ENCODE measurements at places on chromosomes 12 and 14.

- DNase-seq, result no peak
Measured at GRCh38 chr12:20057398-20057797, 310.9 kb upstream of the PDE3A start.

- no peak for DNase-seq
Measured at GRCh38 chr12:84756961-84757360, 155.6 kb downstream of the SLC6A15 start.

DNA sequence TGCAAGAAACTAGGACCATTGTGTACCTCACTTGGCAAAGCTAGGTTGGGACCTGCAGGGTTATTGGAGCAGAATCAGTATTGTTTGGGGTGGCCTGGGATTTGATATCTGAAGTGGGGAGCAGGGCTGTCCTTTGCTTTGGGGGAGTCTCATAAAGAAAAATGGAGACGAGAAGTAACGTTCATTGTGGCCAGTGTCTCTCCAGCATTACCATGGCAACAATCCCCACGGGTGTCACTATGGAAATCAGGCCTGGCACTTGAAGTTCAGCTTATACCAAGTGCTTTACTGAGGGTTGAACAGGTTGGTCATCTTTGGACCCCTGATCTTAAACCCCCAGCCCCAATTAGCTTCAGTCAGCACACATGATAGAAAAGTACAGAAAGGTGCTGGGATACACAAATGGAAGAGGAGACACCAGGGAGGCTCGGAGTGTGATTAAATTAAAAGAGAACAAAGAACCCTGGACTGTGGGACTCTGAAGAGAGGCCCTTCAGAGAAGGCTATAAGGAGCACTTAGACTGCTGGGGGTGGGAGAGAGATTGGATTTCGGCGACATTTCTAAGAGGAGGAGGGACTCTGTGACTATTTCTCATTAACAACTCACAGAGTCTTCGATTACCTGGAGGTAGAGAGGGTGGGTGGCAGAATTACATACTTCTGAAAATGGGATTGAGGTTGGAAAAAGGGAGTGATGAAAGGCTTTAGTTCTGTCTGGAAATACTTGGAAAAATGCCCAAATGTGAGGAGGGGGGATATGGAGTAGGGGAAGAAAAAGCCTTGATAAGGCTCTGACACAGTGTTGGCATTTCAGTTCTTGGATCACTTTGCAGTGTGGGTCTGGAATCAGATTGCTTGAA, 3.7 kb downstream of the KIF5A start:
- no peak for DNase-seq

DNA sequence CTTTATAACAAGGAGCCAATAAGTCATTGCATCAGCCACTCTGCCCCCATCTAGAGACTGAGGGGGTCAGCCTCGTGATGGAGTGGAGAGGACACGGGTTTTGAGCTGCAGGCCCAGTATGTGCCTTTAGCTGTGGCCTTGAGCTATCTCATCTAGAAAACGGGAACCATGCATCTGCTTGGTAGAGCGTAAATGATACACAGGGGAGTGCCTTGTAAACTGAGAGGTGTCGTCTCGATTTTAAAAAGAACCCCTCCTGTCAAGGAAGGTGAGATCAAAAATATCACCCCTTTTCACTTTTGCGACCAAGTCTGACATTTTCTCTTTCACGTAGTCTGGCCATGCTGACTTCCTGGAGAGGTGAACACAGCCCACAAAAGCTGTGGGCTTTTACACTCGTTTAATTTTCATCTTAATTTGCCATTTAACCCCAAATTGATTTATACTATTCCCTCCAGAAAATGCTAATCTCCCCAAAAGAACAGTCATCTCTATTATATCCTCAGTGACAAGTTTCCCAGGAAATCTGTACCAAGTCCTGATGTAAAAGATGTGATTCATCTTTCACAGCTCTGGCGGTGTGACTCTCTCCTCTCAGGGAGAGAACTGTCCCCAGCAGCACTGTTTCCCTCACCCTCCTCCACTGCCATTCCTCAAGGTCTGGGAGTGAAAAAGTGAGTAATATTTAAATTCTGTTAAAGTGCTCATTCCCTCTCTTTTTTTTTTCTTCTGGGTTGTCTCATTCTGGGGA, 30.6 kb downstream of the VCPKMT start:
- DNase-seq, result no peak

DNA sequence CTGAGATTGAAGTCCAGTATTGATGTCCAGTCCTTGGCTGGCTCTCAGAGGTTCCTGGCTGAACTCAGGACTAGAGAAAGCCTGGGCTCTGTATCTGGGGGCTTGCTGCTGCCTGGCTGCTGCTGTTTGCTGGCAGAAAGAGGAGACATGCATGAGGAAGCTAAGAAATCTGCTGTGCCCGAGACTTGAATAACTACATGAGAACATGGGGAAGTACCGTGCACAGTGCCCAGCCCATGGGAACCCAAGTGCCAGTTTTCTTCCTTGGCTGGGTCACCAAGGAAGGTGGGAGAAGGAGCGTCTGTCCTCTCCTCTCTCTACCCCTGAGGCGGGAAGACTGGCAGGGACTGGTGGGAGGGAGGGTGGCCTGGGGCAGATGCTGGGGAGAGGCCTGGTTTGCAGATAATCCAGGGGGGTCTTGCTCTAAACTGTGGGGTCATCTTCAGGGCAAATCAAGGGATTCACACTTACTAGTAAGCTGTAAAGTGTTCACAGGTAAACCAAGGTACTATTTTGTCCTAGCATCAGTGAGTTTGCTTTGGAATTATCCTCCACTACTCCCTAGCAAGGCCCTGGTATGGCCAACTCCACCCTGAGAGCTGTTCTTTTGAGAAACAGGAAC, 13.8 kb upstream of the ZFP36L1 start:
- DNase-seq, result no peak

DNA sequence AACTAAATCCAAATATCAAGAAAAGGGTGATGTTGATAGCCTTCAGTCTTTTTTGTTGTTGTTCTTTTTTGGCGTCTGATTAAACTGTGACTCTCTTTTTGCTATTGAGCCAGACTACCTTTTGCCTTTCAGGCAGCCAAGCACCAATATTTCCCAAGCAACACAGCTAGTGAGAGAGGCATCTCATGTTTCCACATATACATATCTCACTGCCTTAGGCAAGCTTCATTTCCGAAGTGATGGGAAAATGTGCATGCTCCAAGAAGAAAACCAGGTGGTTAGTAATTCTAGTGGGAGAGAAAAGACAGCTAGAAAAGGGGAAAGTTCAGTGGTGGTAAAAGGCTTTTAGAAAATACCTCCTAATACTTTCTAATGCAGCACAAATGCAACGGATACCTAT, 277.7 kb downstream of the TMTC2 start:
- no peak for DNase-seq

GRCh38 chr12:96170762-96171161, 23.4 kb upstream of the ELK3 start:
- no peak for DNase-seq

GRCh38 chr12:130804216-130804615, 34.8 kb downstream of the STX2 start:
- DNase-seq, result no peak

DNA sequence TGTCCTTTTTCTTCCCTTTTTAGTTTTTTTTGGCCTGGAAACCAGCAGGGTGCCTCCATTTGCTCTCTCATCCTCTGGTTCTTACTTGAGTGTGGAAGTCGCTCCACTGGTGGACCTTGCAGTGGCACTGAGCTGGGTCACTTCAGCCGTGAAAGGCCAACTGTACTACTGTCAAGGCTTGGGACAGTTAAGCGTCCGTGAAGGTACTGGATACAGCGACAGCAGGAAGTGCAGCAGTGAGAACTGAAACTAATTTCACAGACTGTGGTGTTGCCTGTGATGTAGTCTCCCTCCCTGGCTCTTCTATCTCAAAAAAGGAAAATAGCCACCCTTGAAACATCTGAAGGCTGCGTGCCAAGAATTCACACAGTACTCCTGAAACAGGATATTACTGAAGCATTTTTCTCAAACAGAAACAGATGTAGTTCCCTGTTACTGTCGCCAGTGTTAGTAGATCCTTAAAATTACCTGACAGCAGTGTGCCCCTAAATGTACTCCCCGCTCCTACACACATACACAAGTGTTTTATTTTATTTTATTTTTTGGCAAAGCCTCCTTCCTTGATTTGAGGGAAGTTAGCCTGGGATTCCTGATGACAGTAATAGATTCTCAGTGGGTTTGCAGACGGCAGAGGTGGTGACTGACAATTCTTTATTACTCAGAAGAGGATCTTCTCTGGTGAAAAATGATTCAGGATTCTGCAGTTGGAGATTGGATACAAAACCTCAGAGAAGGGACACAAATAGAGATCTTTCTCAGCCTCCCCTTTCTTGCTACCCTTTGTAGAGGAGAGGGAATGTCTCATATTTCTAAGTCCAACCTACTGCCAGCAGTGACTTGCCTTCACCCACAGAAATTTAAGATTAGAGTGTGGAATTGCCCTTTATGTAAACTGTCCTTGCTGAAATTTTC, 4.4 kb downstream of the SUSD6 start:
- no peak for DNase-seq

DNA sequence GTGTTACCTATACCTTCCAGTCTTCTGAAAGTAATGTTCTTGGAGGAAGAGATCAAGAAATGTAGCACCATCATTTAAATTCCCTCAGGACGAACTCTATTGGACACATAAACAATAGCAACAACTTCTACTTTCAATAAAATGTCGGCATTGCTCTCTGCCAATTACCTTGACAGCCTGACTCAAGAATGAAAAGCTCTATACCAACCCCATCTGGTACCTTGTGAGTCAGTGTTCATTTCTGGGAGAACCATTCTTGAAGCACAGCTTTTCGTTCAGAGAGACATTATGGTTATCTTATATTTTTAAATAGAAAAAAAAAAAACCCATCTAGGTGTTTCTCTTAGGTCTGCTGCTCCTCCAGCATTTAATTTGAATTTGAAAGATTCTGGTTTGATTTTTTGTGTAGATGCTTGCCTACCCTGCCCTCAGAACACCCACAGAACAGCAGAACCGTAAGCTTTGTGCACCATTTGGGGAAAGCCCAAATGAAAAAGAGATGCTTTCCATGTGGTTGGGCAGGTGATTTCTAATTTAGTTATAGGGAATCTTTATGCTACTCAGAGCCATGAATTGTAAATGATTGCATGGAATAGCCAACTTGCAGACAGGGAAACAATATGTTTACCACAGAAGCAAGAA, 156.0 kb downstream of the SAMD4A start:
- DNase-seq, result no peak

DNA sequence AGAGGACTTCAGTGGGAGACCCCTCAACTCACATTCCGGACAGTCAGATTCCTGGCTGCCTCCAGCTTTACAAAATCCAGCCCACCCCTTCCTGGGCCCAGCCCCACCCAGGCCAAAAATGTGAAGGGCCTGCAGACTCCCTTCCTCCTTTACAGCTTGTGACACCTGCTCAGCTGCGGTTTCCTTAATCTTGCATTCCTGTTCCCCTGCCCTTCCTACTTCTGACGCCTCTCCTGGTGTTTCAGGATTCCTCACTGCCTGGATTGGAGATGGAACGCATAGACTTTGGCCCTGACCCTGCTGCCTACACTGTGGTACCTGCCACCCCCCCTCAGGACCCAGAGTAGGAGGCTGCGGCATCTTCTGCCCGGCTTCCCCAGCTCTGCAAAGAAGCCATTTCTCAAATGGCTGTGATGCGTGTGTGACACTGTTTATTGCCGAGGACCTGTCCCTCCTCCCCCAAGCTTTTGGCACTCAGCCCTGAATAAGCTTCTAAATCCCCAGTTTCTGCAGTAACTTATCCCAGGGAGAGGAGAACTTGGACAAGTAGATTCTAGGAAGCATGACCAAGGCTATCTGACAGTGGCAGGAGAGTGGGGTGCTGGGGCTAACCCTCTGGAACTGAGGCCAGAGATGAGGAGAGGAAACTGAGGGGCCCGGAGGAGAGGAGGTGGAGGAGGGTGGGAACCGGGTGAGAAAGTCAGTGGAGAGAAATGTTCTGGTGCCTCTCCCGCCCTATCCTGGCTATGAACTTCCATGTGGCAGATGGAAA, 24.9 kb upstream of the BCDIN3D start:
- no peak for DNase-seq

DNA sequence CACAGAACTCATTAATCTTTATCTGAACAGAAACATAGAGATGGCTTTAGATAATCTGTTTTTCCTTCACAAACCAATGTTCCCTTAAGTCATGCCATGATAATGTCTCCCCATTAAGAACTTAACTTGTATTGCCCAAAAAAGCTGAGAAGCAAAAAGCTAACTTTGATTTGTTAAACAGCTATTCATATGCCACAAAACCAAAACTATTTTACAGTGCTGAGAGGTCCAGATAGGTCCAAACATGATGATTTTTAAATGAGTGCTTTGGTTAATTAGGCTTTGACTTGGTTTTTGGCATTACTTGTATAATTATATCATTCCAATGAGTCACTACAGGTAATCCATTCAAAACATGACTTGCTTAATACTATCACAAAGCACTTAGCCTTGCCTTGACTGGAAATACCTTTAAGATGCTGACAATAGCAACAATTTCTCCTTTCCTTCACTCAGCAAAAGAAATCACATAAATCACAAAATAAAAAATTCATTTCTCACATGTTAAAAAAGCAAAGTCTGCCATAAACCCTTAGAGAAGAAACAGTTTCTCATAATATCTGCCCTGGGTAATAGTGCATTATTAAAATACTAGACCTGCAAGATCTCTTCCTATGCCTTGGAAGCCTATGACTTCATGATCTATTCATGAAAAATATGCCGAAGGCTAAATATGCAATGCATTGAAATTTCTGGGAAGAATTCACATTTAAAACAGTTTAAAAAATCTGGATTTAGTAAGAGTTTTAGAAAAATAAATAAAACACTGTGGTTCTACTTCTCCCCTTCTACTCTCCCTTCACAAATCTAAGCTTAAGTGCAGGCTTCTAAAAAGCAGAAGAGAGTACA, 52.0 kb upstream of the SAV1 start:
- no peak for DNase-seq

DNA sequence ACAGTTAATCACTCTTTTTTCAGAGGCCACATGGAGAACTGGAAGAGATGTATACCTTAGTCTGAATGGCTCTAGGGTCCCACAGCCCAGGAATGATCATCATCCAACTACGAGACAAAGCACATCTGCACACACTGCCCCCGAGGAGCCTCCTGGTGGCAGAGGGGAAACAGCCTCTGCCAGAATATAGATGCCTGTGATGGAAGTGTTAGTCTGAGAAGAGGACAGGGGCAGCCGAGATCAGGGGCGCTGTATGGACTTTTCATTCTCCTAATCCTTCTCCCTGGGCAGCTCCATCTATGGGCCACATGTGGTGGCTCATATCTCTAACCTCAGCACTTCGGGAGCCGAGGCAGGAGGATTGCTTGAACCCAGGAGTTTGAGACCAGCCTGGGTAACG, 82.8 kb upstream of the CAPRIN2 start:
- no peak for DNase-seq

GRCh38 chr14:21668377-21668776, 5.2 kb downstream of the OR4E1 start:
- no peak for DNase-seq

GRCh38 chr12:30437616-30438015, 258.1 kb downstream of the IPO8 start:
- DNase-seq, result no peak

GRCh38 chr14:53027041-53027440, 76.2 kb upstream of the FERMT2 start:
- DNase-seq, result no peak

Data from stimulated activated CD4-positive, alpha-beta T cell treated with anti-CD3 and anti-CD28 coated beads, TNF-alpha, amount 100 ng/mL, for 1 hour (primary cell).